ENCODE measurements at places on chromosomes 7 and 10.

GRCh38 chr10:76020630-76021029 lies 589.2 kb downstream of the LRMDA start:
- DNase-seq: no peak

DNA sequence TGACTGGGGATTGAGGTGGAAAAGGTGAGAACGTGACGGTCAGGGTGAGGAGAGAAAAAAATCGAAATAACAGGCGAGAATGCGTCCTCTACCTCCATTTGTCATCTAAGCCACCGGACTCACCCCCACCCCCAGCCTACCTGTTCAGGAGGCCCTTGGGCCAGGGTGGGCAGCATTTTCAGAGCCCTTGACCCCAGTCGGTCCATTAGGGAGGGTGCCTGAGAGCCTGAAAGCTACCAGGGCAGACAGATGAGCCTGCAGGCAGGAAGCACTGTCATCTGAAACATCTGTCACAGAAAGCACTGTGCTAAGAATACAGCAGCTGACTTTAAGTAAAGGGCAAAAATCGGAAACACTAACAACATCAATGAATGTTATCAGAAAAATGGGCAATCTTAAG lies 47.0 kb downstream of the MAD1L1 start:
- no peak for DNase-seq

DNA sequence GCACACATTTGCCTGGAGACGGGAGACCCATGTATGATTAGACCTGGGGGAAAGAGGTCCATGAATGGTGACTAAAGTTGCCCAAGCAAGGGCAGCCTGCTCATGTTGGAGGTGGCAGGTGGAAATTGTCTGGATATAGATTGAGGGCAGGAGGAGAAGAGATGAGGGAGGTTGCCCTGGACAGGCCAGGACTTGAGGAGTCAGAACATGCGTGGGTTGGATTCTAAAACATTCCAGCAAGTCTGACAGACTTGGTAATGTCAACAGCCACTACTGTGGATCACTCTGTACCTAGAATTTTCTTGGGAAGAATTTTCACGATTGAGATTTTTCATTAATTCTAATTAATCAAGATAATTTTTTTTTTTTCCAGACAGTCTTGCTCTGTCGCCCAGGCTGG lies 19.1 kb upstream of the SVOPL start:
- DNase-seq: no peak

DNA sequence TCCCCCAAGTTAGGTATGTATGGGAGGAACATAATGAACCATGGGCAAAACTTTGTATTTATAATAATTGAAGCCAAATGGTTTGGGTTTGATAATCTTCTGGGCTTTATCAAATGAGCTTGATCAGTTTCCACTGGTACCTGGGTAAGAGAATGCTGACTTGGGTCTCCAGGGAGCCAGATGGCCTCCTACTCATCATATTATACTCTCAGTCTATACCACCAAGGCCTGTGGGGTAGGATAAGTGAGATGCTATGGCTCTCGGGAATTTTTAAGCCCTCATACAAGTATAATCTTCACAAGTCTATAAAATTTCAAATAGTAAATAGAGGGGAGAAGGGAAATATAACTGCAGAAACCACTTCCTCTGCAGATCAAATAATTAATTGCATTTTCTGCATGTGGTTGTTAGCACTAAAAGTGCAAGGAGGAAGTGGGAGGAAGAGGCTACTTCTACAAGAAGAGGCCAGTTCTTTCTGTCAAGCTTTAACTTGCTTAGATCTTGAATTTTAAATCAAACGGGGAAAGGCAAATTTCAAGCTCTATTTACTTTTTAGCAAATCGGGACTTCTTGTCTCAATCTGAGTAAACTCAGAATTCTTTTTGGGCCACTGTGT lies 349.0 kb downstream of the SORCS1 start:
- no peak for DNase-seq

- DNase-seq: no peak
Measured at GRCh38 chr7:47942132-47942531, 6.1 kb downstream of the PKD1L1 start.

DNA sequence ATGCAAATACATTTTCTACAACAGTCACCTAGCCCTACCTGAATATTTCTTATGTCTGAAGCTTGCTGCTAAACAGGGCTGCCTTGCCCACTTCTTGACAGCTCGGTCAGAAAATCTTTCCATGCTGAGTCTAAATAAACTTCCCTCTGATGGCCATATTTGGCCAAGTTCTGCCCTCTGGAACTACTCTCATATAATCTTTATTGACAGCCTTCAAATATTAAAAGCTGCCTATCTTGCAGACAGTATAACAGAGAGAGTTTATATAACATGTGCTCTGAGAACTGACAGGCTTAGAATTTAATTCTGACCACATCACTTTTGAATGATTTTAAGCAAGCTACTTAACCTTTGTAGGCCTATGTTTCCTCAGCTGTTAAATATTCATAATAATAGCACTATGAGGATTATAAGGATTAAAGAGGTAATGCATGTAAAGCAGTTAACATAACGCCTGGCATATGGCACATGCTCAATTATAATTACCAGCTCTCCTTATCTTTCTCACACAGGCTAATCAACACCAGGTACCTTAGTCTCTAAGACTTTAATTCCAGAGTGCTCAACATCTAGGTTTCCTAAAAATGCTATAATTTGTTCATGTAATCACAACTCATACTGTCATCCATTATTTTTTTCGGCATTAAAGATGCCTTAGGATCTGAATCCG lies 334.1 kb downstream of the HPSE2 start:
- DNase-seq: no peak

- no peak for DNase-seq
Measured at GRCh38 chr10:5603091-5603847, 63.1 kb downstream of the ASB13 start.

GRCh38 chr10:66931340-66931948 lies 5.6 kb downstream of the LRRTM3 start:
- DNase-seq: no peak

DNA sequence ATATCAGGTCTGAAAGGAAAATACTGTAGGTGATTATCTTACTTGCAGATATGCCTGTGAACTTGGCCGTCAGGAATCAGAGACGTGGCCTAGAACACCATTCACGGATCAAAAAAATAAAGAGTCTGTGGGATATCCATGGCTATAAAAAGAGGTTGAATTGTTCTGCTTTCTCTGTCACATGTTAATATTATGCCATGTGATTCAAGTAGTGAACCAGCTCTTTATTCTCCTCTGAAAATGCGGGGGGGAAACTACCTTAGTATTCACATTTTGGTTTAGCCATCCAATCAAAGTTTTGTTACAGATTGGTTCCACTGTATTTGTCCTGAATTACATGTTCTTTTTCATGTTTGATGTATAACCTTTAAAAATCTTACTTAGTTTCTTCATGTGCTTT lies 120.5 kb downstream of the CCNY start:
- no peak for DNase-seq

DNA sequence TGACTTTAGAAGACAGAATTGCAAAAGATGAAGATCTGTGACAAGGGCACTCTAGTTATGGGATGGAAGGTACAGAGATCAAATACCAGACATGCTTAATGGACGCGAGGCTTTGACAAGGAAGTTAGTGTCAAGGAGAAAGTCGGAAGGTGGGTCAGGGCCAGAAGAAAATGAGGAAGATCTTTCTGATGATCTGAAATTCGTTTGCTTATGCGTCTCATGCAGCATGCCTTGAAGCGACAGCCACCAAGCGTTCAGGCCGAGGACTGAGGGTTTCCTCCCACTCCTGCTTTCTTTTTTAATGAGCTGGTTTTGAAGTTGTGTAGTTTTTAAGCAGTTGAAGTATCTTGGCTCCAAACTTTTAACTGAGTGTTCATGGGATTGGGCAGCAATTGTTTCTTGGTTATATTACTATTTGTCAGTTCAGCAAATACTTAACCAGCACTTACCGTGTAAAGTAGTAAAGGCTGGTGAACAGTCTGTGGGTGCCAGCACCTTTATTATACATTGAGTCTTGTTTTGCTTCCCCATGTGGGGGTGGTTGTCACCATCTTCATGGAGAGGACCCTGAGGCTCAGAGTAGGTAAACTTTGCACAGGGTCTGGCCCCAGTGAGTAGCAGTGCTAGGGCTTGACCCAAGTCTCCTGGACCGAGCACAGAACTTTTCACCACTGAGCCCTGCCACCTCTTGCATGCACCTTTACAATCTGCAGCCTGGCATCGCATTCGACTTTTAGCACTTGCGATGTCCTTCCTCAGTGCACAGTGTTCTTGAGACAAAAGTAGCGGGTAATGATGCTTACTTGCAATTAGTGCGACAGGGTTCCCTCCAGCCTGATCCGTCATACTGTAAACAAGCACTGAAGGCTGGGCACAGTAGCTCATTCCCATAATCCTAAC lies 14.3 kb upstream of the BHLHA15 start:
- no peak for DNase-seq

GRCh38 chr10:99630991-99631390 lies 10.8 kb upstream of the SLC25A28 start:
- no peak for DNase-seq

- DNase-seq: no peak
Measured at GRCh38 chr10:91164520-91165065, 55.9 kb upstream of the PCGF5 start.

- DNase-seq: peak; percentile 30
Measured at GRCh38 chr7:87599336-87599735, 1.3 kb downstream of the ABCB1 start.

DNA sequence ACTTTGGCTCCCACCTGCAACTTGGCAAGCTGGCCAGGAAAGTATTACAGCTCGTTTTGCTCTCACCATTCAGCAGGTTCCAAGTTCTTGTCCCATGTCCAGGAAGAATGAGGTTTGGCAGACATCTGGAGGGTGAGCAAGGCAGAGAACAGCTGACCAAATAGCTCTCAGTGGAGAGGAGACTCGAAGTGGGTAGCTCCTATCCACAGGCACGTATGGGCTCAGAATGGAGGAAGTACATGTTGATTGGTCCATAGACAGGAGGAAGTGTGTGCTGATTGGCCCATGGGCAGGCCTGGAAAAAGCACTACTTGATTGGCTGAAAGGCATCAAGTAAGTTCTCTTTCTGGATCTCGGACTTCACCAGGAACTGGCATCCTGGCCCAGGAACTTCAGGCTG lies 3.0 kb upstream of the NCAPG2 start:
- no peak for DNase-seq

DNA sequence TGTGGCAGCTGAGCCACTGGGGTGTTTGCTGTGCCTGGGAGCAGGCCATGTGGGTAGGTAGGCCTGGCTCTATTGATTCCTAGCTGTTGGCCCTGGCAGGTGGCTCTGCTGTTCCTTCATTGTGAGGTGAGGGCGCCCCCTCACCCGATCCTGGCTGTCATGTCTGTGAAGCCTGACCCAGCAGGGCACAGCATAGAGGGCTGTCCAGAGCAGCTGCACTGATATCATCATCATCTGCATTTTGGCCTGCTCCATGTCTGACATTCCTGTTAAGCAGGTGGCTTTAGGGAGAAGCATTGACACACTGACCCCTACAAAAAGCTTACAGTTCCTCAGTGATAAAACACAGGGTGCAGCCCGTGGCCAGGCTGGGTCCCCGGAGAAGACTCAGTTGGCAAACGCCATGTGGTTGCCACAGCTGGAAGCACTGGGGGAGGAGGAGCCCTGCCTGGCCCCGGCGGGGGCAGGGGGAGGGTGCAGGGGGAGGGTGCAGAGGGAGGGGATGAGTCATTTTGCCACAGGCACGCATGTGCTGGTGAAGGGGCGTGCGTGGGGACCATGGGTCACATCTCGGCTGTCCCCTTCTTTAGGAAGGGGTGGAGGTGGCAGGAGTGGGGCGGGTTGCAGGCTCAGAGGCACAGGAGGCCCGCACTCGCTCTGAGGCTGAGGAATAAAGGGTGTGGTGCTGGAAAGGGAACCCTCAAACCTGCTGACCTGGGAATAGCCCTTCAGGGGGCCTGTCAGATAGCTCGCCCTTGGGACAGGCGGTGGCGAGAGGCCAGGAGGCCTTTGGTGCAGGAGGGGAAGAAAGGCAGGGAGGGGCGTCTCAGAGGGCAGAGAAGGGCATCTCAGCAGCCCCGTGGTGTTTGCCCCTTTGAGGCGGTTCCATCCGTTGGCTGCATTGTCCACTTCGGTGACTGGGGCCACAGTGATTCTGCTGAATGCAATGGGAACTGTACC lies 31.6 kb downstream of the IKZF1 start:
- peak; percentile 69 for DNase-seq

DNA sequence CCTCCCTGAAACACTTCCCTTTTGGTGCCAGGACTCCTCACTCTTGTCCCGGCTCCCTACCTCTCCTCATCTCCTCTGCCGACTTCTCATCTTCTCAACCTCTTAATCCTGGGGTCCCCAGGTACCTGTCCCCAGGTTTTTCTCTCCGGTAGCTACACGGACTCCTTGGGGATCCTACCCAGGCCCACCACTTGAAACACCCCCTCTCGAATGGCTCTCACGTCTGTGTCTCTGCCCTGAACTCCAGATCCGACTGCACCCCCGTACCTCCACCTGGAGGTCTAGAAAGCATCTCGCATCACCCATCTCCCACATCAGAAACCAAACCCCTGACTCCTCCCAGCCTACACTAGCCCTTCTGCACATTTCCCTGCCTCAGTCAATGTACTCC lies 4.8 kb downstream of the TBATA start:
- DNase-seq: no peak

DNA sequence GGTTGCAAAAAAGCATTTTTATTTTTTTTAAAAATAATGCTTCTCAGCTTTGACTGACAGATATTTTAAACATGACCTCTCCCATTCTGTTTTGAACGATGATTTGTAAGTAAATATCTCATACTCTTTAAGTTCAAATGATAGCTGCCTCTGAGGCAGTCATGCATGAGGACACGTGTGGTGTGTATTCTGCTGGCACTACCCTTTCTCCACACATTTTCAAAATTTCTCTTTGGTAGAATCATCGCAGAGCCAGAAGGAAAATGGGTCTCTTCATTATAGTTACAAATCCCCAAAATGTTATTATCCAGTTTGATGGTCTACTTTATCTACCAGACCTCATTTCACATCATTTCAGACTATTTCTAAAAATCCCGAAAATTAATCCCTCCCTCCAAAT lies 55.1 kb downstream of the FZD1 start:
- no peak for DNase-seq

DNA sequence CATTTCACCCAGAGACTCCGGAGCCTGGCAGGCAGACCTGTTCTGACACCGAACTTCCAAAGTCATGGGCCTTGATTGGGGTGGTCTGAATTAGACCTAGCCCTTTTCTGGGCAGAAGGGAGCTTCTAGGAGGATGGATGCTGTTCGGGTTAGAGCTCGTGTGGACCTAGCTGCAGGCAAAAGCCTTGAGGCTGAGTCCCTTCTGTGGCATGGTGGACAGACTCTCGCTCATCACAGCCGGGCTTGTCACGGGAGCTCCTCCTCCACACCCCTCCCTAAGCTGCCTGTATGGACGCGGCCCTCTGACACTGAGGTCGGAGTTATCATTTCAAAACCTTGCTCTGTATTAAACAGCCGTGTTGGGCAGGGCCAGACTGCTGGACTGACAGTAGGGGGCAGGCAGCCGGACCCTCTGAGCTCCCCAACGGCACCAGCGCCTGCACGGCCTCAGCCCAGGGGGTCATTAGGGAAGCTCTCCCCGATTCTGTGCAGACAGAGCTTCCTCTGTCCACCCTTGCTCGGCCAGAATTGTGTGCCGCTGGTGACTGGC lies 2.2 kb downstream of the IRF5 start:
- DNase-seq: no peak

DNA sequence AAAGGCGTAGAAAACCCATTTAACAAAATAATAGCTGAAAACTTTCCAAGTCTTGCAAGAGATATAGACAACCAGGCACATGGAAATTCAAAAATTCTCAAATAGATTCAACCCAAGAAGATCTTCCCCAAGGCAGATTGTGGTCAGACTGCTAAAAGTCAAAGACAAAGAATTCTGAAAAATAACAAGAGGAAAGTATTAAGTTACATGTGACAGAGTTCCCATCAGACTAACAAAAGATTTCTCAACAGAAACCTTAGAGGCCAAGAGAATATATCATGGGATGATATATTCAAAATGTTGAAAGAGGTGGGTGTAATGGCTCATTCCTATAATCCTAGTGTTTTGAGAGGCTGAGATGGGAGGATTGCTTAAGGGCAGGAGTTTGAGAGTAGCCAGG lies 59.8 kb downstream of the TMEM178B start:
- no peak for DNase-seq
